ENCODE measurements at places on chromosomes 13 and 19.

DNA sequence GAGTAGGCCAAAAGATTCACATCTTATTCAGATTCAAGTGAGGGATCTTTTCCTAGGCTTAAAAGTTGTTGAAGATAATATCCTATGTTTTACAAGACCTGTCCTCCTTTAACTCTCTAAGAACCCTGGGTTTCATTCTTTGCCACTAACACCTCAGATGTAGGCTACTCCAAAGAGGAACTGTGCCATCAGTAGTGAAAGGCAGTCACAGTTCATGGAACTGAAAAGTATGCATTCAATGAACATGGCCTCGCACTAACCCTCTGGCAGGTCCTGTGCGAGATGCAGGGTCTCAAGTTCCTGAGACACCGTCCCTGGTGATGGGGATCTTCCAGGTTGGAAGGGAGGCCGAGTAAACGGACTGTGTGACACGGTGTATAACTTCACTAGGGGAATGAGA, 4.3 kb downstream of the LGALS14 start:
- DNase-seq = no peak

DNA sequence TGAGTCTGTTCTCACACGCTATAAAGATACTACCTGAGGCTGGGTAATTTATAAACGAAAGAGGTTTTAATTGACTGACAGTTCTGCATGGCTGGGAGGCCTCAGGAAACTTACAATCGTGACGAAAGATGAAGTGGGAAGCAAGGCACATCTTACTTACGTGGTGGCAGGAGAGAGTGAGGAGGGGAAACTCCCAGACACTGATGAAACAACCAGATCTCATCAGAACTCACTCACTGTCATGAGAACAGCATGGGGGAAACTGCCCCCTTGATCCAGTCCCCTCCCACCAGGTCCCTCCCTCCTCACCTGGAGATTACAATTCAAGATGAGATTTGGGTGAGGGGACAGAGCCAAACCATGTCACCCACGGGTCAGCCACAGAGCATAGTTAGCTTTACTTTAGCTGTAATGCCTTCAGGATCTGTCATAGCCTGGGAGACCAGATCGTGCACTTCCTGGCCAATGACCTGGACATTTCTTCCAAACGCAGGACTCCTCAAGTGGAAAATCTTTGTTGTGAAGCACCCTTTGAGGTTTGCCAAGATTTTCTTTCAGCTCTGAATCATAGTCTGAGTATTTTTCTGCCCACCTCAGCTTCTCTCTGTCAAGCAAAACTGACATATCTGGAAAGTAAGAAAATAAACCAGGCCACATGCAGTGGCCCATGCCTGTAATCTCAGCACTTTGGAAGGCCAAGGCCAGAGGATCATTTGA, 25.2 kb upstream of the HIF3A start:
- no peak for DNase-seq

- no peak for DNase-seq
Observed at GRCh38 chr13:20217168-20217567, 15.0 kb downstream of the GJB6 start.

GRCh38 chr19:47005164-47005641, 14.4 kb upstream of the NPAS1 start:
- DNase-seq = no peak

DNA sequence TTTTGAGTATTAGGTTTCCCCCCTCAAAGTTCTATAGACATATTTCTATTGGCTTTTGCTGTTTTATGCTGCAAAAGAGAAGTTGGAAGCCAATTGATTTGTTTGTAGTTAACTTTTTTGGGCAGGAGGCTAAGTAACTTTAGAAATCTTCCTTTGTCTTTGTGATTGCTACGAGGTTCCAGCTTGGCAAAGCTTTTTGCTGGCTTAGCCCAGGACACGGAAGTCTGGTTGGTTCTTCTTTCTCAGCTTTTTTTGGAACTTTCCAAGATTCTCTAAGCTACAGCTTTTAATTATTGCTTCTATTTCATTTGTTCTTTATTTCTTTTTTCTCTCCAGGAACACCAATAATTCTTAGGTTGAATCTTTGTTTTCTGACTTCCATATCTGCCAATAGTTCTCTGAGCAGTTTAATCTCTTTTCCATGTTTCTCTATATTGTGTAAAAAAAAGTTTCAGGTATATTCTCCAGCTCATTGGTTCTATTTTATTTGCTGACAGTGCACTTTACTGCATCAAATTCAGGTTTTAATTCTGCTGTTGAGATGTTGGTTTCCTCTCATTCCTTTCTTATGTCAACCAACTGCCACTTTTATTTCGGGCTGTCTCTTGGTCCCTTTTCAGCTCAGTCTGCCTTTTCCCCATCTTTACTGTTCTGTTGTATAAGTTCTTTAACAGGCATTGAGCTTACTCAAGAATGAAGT, 27.8 kb downstream of the MBNL2 start:
- no peak for DNase-seq

Measured in caudate nucleus (tissue), 63 donors.